ENCODE measurements at places on chromosomes 1 and 21.
A peak's percentile ranks its signal among the peaks of the same experiment; 100 is the strongest.

DNA sequence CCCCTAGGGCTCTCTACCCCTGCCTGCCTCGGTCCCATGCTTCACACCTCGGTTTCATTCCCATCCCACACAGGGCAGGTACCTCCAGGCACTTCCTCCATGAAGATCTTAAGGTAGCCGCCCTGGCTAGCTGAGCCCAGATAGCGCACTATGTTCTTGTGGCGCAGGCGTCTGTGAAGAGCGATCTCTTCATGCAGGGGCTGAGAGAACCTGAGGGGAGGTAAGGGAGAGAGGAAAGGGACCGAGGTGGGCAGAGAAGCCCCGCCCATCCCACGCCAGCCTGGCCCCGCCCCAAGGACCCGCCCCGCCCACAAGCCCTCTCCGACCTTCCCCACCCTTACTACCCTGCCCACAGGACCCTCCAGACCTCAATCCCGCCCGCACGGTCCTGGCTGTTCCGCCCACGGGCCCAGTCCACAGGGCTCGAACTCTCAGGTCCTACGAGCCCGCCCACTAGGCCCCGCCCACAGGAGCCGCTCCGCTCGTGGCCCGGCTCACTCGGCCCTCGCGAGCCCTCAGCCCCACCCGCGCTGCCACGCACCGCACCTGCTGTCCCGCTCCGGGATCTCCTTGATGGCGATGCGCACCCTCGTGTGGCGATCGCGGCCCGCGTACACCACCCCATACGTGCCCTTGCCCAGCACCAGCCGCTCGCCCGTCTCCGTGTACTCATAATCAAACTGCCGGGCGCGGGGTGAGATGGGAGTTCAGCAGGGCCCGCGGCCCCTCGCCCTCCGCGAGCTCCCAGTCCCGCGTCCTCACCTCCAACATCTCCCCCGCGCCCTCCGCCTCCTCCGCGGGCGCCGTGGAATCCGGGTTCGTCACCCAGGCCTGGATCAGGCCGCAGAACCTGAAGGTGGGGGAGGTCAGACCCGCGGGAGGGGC lies 6.4 kb downstream of the MAP3K6 start:
- no peak for DNase-seq
- H3K27ac ChIP-seq, result no peak overlapping the region
- peaks cover 52% of the 10 kb centered on the region for H3K27me3 ChIP-seq
- no peaks in the 10 kb centered on the region for H3K36me3 ChIP-seq

DNA sequence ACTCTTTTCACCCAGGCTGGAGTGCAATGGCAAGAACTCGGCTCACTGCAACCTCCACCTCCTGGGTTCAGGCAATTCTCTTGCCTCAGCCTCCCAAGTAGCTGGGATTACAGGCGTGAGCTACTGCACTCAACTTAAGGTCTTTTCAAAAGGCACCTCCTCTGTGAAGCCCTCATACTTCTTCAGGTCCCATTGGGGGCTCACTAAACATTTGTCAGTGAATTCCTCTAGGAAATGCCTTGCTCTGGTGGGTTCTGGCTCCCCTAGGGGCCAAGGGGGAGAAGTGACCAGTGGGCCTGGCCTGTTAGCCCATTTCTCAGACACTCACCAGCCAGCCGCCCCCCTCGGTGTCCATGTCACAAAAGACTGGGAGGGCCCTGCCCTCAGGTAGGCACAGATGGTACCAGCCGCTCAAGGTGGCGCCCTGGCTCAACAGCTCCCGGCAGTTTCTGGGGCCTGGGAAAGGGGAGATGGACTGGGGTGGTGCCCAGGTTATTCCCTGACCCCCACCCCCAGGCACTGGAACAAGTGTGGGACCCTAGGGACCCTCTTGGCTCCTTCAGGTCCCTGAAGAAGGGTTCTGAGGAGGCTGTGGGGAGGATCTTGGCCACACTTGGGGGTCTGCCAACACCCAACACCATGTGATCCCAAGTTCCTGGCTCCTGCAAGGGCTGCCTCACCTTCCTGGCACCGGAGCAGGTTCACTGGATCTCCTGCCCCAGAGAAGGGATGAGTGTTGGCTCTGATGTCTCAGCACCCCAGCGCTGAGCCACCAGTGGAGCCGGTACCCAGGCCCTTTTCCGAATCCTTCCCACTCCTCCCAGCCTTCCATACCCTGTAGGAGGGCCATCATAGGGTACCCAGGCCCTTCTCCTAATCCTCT lies 1.6 kb downstream of the FCN3 start:
- H3K4me3 ChIP-seq, result no peak overlapping the region
- peaks cover 7% of the 10 kb centered on the region for H3K27me3 ChIP-seq
- DNase-seq, result no peak
- H3K27ac ChIP-seq, result no peak overlapping the region

GRCh38 chr21:29190923-29191331 lies 60.5 kb downstream of the MAP3K7CL start:
- no peak for DNase-seq
- H3K4me3 ChIP-seq, result no peak overlapping the region
- no peaks in the 10 kb centered on the region for H3K27me3 ChIP-seq
- no peak overlapping the region for H3K27ac ChIP-seq
- H3K36me3 ChIP-seq, result no peaks in the 10 kb centered on the region
- no peaks in the 10 kb centered on the region for H3K4me1 ChIP-seq

DNA sequence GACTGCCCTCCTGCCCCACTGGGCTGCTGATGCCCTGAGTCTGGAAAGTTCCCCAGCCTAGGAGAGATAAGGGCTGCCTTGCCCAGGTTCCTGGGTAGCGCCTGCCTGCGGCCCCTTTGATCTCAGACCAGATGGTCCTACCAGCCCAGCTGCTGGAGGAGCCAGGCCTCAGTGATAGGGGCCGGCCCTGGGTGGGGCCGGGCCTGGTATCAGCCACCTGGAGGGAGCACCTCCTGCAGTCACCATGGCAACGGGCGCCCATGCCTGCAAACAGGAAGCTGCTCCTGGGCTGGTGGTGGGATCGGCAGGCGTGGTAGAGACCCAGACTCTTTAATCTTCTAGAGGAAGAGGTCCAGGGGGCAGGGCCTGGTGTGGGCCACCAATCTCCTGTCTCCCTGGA lies 119.7 kb upstream of the WNT4 start:
- no peak overlapping the region for H3K4me3 ChIP-seq
- no peaks in the 10 kb centered on the region for H3K27me3 ChIP-seq
- peaks cover 5% of the 10 kb centered on the region for H3K4me1 ChIP-seq
- DNase-seq, result no peak

GRCh38 chr1:192108161-192108560 lies 50.1 kb upstream of the RGS18 start:
- no peak overlapping the region for H3K27ac ChIP-seq
- no peaks in the 10 kb centered on the region for H3K27me3 ChIP-seq
- no peaks in the 10 kb centered on the region for H3K4me1 ChIP-seq

GRCh38 chr1:233157245-233157644 lies 138.3 kb downstream of the PCNX2 start:
- no peak overlapping the region for H3K27ac ChIP-seq
- no peaks in the 10 kb centered on the region for H3K36me3 ChIP-seq
- H3K4me1 ChIP-seq, result no peaks in the 10 kb centered on the region
- H3K4me3 ChIP-seq, result no peak overlapping the region
- no peaks in the 10 kb centered on the region for H3K27me3 ChIP-seq
- no peak for DNase-seq

GRCh38 chr1:165490175-165490574 lies 45.2 kb upstream of the RXRG start:
- no peak overlapping the region for H3K4me3 ChIP-seq
- H3K36me3 ChIP-seq, result no peaks in the 10 kb centered on the region
- no peaks in the 10 kb centered on the region for H3K27me3 ChIP-seq
- no peak overlapping the region for H3K27ac ChIP-seq

DNA sequence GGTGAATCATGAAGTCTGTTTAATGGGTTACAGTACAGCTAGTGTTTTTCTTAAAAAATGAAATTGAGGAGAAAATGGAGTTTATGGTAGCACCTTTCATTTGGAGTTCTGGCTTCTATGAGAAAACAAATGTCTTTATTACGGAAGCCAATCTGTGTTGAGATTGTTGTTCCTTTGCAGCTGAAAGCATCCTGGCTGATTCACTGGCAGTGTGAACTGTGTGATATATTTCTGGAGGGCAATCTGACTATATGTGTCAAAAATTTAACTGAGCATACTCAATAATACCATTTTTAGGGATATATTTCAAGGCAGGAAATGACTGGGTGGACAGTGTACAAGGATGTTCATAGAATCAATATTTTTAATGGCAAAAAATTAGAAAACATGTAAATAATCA lies 46.6 kb upstream of the LYST start:
- H3K36me3 ChIP-seq, result no peaks in the 10 kb centered on the region
- H3K4me1 ChIP-seq, result peaks cover 3% of the 10 kb centered on the region
- no peaks in the 10 kb centered on the region for H3K27me3 ChIP-seq
- DNase-seq, result no peak

- H3K27ac ChIP-seq, result no peak overlapping the region
- no peaks in the 10 kb centered on the region for H3K36me3 ChIP-seq
- no peaks in the 10 kb centered on the region for H3K4me1 ChIP-seq
- H3K27me3 ChIP-seq, result no peaks in the 10 kb centered on the region
- DNase-seq, result no peak
- no peak overlapping the region for H3K4me3 ChIP-seq
Observed at GRCh38 chr1:73331726-73332125, 866.2 kb downstream of the LRRIQ3 start.

DNA sequence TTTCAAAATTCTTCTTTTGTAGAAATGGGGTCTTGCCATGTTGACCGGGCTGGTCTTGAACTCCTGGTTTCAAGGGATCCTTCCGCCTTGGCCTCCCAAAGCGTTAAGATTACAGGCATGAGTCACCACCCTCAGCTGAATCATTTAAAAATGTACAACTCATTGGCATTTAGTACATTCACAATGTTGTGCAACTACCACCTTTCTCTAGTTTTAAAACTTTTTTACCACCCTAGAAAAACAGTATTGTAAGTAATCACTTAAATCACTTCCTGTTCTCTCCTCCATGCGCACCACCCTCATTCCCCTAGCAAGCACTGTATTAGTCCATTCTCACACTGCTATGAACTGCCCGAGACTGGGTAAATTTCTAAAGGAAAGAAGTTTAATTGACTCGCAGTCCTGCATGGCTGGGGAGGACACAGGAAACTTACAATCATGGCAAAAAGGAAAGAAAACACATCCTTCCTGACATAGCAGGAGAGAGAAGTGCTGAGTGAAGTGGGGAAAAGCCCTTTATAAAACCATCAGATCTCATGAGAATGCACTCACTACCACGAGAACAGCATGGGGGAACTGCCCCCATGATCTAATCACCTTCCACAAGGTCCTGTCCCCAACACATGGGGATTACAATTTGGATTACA lies 14.4 kb upstream of the THEM5 start:
- no peak for DNase-seq
- no peak overlapping the region for H3K4me3 ChIP-seq
- H3K36me3 ChIP-seq, result no peaks in the 10 kb centered on the region
- H3K27ac ChIP-seq, result no peak overlapping the region
- H3K27me3 ChIP-seq, result no peaks in the 10 kb centered on the region

DNA sequence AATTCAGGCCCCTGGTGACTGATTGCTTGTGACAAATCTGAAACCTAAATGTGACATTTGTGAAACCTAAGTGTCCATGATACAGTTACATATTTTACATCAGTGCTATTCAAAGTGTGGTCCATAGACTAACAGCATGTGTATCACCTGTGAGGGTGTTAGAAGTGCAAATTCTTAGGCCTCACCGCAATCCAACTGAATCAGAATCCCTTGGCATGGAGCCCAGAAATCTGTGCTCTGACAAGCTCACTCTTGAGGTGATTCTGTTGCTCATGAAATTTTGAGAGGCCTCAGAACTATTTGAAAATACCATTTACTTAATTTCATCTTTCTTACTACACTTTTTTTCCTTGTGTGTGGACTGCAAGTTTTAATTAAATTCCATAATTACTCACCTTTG lies 587.9 kb downstream of the ADGRL2 start:
- H3K4me3 ChIP-seq, result no peak overlapping the region
- H3K4me1 ChIP-seq, result no peaks in the 10 kb centered on the region
- DNase-seq, result peak; percentile 25
- no peaks in the 10 kb centered on the region for H3K27me3 ChIP-seq
- no peaks in the 10 kb centered on the region for H3K36me3 ChIP-seq

GRCh38 chr1:113855630-113856400 lies 15.7 kb downstream of the PTPN22 start:
- no peak overlapping the region for H3K4me3 ChIP-seq
- no peak for DNase-seq
- no peaks in the 10 kb centered on the region for H3K27me3 ChIP-seq
- H3K36me3 ChIP-seq, result peaks cover 24% of the 10 kb centered on the region
- H3K27ac ChIP-seq, result no peak overlapping the region

- H3K27me3 ChIP-seq, result no peaks in the 10 kb centered on the region
- no peak for DNase-seq
- no peaks in the 10 kb centered on the region for H3K36me3 ChIP-seq
Observed at GRCh38 chr1:224175617-224176016, 7.4 kb upstream of the DEGS1 start.

- no peak overlapping the region for H3K27ac ChIP-seq
- peaks cover 2% of the 10 kb centered on the region for H3K27me3 ChIP-seq
- H3K4me3 ChIP-seq, result no peak overlapping the region
- no peaks in the 10 kb centered on the region for H3K36me3 ChIP-seq
Observed at GRCh38 chr1:65531972-65532570, 111.6 kb downstream of the LEPR start.

DNA sequence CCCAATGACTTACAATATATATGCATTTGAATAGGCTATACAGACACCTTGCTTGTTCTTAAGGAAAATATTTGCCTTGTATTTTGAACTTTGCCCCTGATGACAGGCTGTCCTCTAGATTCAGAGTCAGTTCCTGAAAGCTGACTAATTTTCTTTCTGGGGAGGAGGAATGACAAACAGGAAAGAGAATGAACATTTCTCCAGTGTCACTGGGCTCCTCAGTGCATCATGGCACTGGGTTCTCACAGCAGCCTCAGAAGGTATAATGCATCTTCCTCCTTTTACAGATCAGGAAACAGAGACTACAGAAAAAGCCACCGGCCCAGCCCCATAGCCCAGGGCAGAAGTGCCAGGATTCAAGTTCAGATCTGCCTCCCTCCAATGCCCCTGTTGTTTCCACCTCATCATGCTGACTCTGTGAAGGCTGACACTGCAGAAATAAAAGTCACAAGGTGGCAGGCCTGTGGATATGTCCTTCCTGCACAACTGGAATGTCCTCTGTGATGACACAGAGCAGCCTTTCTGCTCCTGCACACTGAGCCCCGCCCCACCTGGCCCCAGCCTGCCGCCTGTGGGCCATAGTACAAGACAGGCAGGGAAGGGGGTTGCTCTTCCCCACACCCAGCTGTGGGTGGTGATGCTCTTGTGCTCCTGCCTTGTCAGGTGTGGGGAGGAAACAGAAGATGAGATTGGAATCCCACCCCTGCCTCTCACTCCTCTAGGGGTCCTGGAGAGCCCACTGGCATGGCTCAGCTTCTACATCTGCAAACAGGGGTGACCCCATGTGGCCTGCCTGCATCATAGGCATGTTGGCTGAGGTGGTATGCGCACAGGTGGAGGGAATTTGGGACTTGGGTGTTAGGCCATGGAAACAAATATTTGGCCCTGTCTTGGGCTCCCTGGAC lies 6.4 kb downstream of the TTC22 start:
- DNase-seq, result no peak
- H3K27me3 ChIP-seq, result peaks cover 19% of the 10 kb centered on the region
- H3K4me1 ChIP-seq, result no peaks in the 10 kb centered on the region
- no peak overlapping the region for H3K27ac ChIP-seq
- H3K36me3 ChIP-seq, result no peaks in the 10 kb centered on the region

All from thymus (tissue), 14 donors.